ENCODE measurements at places on chromosomes 16 and 17.

GRCh38 chr16:85248342-85248741 lies 136.1 kb upstream of the CIBAR2 start:
- DNase-seq = no peak

DNA sequence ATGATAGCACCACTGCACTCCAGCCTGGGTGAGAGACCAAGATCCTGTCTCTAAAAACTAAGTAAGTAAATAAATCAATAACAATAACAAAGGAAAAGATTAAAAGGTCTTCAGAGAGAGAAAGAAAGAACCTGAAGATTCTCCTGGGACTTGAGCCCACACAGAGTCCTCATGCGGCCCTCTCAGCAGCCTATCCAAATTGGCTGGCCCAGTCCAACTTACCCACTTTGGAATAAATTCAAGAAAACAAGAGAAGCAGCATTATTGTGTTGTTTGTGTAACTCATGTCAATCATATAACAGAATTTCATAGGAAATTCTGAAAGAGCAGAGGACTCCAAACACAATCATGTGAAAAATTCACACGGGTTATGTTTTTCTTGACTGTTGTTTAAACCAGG lies 3.8 kb downstream of the SLX4 start:
- DNase-seq = no peak

DNA sequence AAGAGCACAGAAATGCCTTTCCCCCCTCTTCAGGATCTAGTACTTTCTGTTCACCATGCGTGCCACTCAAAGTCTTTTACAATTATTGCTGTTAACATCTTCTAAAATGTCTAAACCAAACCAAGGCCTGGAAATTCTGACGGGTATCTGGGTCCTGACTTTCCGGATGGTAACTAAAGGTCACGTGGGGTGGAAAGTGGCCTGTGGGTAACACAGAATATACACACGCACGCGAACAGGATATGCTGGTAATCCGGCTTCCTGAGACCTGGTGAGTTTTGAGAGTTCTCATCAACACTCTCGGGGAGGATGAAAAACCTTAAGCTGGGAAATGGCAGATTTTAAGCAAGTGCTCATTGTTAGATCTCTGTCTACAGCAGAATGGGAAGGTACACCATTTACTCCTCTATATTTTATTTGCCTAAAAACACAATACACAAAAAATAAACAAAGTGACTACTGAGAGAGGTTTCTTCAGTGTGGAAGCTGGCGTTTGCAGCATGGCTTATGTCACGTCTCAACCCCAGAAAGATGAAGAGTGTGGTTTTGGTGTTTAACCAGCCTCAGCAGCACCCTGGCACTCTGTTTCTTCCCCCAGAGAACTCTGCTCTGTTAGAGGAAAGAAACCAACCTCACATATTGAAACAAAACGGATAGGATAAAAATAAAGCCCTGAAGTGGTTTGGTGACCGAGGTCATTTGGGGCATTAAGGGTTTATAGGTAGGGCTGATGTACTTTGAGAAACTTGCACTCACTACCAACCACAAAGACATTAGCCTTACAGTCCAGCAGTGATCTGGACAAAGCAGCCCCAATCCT lies 37.3 kb downstream of the SMG6 start:
- DNase-seq = peak; percentile 61

- DNase-seq = no peak
Observed at GRCh38 chr17:30534298-30534697, 57.1 kb downstream of the GOSR1 start.

- DNase-seq = peak; percentile 21
Observed at GRCh38 chr17:59914274-59914854, 21.4 kb downstream of the RPS6KB1 start.

GRCh38 chr17:8060274-8060673 lies 21.4 kb downstream of the ALOX15B start:
- no peak for DNase-seq

DNA sequence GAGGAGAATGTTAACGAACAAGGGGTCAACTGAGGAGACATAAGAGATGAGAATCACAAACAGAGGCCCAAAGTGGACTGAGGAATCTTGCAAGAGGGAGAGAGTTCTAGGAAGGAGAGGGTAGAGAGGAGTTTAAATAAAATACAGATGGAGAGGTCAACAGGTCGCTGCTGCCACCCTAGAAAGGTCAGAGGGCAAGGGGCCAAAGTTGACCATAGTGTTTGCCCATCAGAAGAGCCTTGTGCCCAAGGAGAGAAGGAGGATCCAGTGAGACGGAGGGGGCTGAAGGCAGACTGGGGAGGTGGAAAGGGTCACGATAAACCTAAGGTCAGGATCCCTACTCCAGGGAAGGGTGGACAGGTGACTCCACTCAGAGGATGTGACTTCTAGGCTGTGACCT lies 6.9 kb upstream of the ITGA3 start:
- DNase-seq = no peak

GRCh38 chr17:49748223-49748622 lies 15.7 kb downstream of the FAM117A start:
- DNase-seq = no peak

GRCh38 chr16:56258508-56259424 lies 67.5 kb downstream of the GNAO1 start:
- DNase-seq = no peak

DNA sequence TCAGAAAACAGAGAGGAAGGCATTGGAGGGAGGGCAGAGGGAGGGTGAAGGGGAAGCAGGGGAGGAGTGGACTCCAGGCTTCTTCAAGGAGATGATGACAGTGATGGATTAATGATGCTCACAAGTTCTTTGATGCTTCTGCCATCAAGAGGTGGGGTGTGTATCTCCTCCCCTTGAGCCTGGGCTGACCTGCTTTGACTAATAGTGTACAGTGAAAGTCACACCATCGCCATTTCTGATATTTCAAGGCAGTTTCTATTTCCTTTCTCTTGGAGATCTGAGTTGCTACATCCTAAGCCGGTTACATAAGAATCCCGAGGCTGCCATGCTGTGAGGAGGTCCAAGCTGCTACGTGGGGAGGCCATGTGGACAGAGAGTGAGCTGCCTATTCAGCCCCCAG lies 312.5 kb downstream of the MAF start:
- no peak for DNase-seq

GRCh38 chr17:9974448-9975381 lies 69.6 kb upstream of the RCVRN start:
- DNase-seq = no peak

DNA sequence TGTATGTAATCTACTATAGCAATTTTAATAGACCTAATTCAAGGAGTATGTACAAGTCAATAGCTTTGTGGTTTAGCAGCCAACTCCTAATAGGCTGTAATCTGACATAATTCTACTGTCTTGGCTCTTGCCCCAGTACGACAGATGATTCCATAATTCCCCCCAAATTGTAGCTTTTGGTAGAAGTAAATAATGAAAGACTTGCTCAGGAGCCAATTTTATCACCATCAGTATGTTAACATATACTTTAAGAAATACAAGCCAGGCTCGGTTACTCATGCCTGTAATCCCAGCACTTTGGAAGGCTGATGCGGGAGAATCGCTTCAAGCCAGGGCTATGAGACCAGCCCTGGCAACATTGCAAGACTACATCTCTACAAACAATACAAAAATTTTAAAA lies 53.9 kb downstream of the AP2B1 start:
- no peak for DNase-seq

- DNase-seq = no peak
Observed at GRCh38 chr16:89325861-89326471, 108.5 kb downstream of the ZNF778 start.

DNA sequence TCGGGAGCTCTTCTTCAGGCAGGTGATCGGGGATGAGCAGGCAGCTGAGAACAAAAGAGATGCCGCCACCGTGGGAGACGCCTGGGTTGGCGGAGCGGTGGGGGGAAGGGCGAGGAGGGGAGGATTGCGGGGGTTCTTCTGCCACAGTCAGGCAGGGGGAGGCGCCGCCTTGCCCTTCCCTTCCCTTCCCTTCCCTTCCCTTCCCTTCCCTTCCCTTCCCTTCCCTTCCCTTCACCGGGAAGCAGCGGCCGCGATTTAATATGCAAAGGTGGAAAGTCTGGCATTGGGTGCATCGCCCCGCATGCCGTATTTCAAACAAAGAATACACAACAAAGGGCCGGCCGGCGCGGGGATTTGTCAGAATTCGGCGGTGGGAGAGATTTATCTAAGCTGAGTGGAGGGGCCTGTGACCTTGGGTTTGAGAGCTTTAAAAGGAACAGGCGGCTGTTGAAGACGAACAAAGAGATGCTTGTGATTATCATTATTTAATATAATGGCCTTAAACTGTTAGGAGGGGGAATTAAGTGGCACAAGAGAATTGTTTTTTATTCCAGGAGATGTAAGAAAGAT lies 262.3 kb upstream of the TNRC6C start:
- DNase-seq = no peak

DNA sequence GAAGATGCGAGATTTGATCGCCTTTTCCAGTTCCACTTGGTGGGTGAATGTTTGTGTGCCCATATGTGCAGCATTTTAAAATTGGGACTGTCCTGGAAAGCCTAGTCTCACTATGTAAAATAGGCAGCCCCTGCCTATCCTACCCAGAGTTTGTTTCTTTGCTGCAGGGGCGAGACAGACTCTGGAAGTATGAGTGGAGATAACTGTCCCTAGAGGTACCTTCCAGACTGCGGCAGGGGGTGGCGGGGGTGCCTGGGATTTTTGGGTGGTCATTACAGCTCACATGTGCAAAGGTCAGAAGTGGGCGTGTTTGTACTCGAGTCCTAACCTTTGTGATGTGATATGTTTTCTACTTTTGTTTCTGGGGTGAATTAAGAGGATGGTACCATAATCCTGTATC lies 36.6 kb downstream of the MPRIP start:
- no peak for DNase-seq

- DNase-seq = no peak
Observed at GRCh38 chr17:32927724-32928585, at the start of gene TMEM98. Gene TMEM98, plus strand, starts transcription at chr17:32928153. Its CDS starts 3,376 bp downstream, at chr17:32931529.

- no peak for DNase-seq
Observed at GRCh38 chr16:11298143-11298900, 17.2 kb upstream of the PRM1 start.

- DNase-seq = peak; percentile 16
Observed at GRCh38 chr17:35433075-35433894, 985 bp upstream of the SLFN12 start.

- peak; percentile 32 for DNase-seq
Observed at GRCh38 chr16:78045865-78046581, 23.7 kb downstream of the CLEC3A start.

DNA sequence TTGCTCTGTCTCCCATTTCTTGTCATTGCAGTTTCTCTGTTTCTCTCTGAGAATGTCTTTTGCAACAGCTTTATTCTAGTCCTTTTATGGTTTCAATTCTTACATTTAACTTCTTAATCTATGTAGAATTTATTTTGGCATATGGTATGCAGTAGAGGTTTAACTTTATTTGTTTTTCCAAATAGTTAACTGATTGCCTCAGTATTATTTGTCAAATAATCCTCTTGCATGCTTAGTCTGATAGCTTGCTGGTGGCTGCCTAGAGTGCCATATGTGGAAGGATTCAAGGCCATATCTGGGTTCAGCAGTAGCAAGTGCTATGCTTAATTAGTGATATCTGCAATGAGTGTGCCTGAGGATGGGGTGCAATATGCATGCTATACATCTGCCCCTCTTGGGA lies 6.9 kb downstream of the SNTB2 start:
- DNase-seq = no peak

- DNase-seq = peak; percentile 78
Observed at GRCh38 chr17:39867084-39867879, 720 bp upstream of the ZPBP2 start.

DNA sequence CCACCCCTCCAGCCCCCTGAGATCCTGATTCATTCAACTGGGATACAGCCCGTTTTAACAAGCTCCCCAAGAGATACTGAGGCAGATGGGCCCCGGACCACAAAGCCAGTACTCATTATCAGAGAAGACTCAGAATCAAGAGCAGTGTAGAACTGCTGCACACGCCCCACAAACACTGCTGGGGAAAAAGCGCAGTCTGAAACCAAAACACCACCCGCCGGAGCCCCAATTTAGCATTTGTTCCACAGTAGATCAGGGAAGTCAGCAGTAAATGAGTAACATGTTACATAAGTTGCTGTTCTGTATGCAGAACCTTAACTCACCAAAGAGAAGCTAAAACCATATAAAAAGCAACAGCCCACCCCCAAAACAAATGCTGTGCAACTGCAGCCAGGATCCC lies 123.6 kb downstream of the CDYL2 start:
- DNase-seq = no peak

- DNase-seq = no peak
Observed at GRCh38 chr17:43517161-43517560, 29.0 kb downstream of the ETV4 start.

- DNase-seq = no peak
Observed at GRCh38 chr16:11141409-11142260, 114.4 kb downstream of the SOCS1 start.

DNA sequence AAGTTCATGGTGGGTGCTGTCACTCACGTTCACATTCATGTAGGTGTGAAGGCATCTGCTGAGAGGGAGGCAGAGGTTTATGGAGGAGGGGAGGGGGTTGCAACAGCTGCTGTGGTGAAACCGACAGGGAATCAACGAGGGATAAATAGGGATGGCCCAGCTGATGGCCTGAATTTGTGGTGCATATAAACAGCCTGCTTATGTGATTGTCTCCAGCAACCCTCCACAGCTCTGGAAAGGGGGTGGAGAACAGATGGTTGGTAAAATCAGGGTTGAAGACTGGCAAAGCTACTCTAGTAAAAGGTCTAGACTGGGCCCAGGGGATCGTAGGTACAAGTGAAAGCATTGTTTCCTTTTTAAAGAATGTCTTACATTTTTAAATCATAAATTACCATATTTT lies 53.7 kb downstream of the IQCK start:
- no peak for DNase-seq

- no peak for DNase-seq
Observed at GRCh38 chr17:3896108-3896967, 3.5 kb upstream of the CAMKK1 start.

DNA sequence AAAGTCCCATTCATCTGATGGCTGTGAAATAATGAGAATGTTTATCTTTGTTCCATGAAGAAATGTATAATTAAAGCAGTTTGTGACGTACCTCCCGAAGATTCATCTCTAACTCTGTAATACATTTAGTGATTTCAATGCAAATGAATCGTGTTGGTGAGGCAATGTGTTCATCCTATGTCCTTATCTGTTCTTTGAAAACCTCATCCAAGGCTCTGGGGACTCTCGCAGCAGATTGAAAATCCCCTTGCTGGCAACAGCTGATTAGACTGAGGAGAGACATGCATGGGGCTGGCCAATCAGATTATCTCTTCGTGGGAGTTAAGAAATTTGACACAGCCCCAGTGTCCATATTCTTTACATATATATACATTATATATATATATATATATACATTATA lies 1095.4 kb upstream of the EEF2KMT start:
- no peak for DNase-seq

GRCh38 chr16:10525214-10525825 lies 55.1 kb downstream of the EMP2 start:
- no peak for DNase-seq

- no peak for DNase-seq
Observed at GRCh38 chr16:1325673-1326371, 7.6 kb upstream of the BAIAP3 start.

GRCh38 chr17:10072556-10073425 lies 125.6 kb downstream of the GAS7 start:
- DNase-seq = no peak
